Substantia nigra (tissue), 51 donors: ENCODE measurements at places on chromosomes 7 and 10.

GRCh38 chr7:75635036-75635435 lies 103.7 kb downstream of the HIP1 start:
- DNase-seq, result no peak

DNA sequence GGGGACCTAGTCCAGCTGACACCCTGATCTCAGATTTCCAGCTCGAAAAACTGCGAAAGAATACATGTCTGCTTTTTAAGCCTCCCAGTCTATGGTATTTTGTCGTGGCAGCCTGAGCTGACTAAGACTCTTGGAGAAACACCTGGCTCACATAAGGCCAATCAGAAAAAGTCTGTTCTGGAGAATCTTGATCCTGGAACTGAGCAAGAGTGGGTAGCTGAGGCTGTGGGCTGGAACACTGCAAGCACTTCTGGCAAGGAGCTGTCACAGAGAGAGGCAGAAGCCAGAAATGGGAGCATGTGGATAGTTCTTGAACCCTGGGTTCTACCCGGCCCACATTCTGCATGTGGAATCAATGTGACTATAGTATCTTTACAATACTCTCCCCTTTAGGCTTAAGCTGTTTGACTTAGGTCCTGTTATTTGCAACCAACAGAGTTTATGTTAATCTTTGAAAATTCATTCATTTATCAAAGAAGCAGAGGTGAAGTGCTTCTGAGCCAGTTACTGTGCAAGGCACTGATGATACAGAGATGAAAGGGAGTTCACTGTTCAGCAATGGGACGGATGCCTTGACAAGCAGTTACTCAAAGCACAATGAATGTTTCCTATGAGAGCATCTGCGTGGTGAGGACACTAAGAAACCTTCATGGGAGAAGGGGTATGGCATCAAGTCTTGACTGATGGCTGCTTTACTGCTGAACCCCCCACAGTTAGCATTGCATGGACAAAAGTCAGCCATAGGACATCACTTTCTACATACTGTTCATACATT lies 4.4 kb upstream of the C10orf90 start:
- no peak for DNase-seq

GRCh38 chr10:115604627-115605026 lies 511.5 kb downstream of the ATRNL1 start:
- no peak for DNase-seq

DNA sequence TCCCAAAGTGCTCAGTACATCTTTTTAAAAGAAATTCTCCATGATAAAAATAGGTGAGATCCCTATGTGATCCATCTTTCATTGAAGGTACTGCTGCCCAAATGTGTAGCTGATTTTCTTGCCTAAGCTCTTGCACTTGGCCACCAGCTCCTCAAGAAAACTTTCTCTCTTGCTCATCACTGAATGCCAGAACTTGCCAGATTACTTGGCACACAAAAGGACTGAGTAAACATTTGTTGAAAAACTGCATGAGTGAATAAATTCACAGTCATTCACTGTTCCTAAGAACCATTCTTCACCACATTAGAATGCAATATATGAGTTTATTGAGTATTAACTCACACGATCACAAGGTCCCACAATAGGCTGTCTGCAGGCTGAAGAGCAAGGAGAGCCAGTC lies 99.9 kb downstream of the TRIL start:
- no peak for DNase-seq

DNA sequence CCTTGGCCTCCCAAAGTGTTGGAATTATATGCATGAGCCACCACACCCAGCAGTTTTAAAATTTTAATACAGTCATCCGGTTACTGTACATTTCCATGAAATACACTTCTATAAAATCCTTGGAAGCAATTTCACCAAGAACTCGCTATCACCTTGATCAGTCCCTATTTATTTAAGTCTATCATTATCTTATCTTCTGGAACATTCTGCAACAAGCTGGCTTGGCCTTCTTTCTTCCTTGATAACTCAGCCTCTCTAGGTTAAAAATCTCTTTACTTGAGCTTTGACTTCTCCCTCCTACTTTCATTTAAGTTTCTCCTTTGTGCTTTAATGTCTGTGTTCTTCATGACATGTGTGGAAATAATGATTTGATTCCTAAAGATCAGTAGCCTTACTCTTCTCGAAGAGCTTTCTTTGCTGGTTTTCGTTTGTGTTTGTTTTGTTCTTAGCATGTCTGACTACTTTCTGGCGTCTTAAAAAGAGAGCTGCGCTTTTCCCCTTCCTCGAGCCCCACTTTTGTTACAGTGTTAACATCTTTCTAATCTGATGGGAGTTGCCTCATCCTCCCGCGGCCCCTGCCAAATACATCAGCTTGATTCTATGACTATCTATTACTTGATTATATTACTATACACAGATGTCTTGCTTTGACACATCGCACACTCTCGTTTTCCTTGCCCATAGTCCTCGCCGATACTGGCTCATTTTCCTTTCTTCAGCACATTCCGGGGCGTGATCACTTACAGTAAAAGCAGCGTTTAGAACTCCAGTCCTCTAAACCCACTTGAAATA lies 11.1 kb upstream of the CALML5 start:
- DNase-seq, result no peak

DNA sequence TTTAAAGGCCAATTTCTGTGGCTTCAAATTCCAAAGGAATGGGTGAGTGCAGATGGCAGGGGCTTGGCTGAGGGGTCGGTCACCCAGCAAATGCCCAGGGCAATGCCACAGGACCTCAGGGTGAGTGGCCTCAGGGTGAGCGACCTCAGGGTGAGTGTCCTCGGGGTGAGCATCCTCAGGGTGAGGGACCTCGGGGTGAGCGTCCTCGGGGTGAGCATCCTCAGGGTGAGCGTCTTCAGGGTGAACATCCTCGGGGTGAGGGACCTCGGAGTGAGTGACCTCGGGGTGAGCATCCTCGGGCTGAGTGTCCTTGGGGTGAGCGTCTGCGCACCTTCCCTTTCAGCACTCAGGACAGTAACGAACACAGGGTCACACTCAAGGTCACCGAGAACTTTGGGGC lies 59.2 kb downstream of the ADARB2 start:
- no peak for DNase-seq

- DNase-seq, result no peak
Measured at GRCh38 chr7:137545059-137545716, 201.7 kb upstream of the PTN start.

DNA sequence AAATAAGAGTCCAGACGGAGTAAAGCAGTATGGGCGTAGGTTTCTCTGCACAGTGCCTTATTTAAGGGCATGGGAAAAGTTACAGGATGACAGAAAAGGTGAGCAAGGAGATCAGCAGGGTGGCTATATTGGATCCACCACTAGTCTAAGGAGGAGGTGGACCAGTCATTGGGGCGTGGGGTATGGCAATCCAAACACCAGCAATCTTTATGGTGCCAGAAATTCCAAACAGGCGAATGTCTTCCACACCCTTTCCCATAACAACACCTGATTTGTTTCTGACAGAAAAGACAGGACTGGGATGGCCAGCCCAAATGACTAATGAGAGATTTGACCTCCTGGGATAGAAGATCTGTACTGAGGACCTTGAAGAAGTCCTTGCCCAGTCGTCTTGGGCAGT lies 181.8 kb upstream of the MBL2 start:
- DNase-seq, result no peak

DNA sequence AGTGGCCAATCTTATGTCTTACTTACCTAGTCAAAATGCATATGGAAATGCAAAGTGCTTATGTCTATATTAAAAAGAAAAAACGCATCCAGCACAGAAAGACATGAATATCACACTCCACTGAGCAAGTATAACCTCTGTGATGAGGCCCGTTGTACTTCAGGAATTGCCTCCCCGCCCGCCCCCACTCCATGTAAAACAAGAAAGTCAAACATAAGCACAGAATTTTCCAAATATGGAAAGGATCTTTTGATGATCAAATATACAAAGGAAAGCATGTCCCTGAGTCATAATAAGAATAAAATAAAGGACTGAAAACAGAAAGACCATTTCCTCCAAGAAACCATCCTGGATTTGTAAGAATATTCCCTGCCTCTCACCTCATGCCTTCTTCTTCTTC lies 229.1 kb downstream of the BAMBI start:
- no peak for DNase-seq

- no peak for DNase-seq
Measured at GRCh38 chr7:18866359-18867036, 250.9 kb downstream of the TWIST1 start.

DNA sequence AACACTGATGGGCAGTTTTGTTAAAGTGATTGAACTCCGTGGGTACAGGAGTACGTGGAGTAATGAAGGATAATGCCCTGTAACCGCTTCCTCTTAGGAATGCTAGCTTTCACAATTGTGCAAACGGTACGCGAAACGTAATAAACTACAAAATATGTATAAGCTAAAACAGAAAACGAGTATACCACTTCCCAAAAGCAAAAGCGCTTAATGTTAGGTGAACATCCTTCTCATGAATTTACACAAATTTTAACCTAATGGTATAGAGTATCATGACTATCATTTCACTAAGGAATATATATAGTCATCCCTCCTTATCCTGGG lies 395 bp upstream of the ZNF25 start:
- no peak for DNase-seq

DNA sequence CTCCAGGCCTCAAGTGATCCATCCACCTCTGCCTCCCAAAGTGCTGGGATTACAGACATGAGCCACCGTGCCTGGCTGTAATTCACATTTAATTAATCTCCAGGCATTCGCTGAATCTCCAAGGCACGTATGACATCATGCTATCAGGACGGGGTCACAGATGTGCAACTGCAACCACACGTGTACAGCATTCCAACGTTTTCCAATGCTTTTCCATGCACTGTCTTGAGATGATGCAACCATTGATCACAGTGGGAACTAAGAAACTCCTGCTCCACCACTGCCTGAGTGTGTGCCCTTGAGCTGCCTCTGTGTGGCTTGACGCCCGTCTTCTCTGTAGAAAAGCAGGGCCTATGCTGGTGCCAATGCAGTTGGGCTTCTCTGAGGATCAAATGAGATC lies 119.8 kb upstream of the LYZL2 start:
- DNase-seq, result no peak

DNA sequence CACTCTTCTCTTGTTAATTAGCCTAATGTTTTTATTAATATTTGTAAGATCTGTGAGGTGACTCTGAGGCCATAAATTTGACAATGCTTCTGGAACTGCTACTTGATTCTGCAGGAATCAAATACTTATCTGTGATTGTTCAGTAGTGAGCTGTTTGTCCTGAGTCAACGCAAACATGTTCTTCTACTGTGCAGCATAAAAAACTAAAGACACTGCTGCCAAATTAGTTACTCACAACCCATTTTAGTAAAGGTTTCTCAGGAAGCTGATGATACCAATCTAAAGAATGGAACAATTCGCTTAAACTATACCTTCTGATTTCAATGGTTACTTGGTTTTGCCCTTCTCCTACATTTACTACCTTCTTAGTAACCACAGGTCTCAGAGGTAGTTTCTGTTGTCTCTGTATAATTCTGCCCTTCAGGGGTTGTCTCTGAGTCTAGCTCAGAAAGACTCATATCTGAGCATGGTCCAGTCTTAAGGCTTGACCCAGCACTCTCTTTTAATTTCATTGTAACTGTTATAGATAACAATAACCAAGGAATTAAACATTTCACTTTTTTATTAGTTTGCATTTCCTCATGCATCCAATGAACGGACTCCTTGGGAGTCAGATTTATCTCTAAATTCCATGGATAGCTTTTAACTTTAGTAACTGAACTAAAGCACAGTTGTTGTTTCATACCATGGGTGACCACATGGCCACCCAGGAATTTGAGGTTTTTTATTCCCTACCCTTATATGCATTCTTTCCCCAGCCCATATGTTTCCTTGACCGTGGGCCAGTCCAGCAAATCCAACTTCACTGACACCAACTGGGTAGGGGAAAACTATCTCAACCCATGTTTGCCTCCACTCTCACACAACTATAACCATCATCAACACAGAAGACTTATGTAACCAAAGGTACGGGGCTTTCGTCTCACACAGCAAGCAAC lies 309.5 kb upstream of the TEX47 start:
- DNase-seq, result no peak

DNA sequence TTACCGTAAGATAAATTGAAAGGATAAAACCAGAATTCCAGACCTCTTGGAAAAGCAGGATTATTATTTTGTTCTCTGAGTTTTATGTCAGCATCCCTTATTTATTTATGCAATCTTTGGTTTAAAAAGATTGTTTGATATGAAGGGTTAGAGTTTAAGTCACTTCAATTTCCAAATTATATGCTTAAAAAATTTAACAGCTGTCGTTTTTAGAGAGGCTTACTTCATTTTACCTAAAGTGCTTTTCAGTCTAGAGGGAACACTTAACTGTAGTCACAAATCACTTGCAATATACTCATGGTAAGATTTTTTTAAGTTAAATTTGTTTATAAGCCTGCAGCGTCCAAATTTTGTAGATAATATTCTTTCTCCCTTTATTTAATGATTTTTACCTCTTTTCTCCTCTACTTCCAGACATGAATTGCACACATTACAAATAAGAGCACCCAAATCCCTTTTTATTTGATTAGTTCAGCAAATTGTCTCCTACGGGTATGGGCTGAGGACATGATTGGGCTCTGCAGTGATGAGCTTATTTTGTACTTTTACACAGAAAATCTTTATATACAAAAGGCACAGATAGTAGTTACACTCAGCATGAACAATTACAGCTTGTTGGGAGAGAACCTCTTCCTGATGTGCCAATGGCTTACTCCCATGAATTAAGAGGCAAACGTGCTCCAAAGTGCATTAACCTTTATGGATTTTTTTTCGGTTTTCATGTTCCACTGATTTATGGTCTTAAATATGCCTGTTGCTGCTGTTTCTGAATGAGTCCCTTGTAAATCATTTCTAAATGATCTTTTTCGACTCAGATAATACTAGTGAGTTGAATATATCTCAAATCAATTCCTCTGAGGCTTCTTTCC lies 319.3 kb upstream of the LRGUK start:
- no peak for DNase-seq

- DNase-seq, result peak; percentile 40
Measured at GRCh38 chr7:25288556-25289307, 60.4 kb upstream of the NPVF start.

DNA sequence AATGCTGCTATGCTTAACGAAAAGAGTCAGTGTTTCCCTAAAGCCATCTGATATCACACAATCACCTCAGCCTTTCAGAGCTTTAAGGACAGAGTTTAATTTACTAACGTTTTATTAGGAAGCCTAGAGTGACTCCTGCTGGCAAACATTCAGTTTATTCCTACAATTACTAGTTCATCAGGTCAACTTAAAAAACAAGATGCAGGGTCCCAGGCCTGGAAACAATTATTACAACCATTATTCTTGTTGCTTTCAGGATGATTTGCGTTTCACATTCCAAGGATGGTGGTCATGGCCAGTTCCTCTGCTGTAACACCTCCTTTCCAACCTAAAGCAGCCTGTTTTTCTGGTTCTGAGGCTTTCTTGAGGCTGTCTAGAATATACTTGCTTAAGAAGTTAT lies 1.5 kb upstream of the FAM53B start:
- DNase-seq, result no peak

- DNase-seq, result no peak
Measured at GRCh38 chr7:118872568-118872967, 648.1 kb downstream of the ANKRD7 start.

GRCh38 chr10:50316174-50316573 lies 64.9 kb upstream of the ASAH2 start:
- DNase-seq, result no peak
